Transverse colon (tissue), 4 donors: ENCODE measurements at places on chromosomes 3 and 15. TPM values are rescaled to one million over a fixed set of nuclear protein-coding genes. Genes with fewer than 3 reads are reported as not detected.

The THRB gene
- 25.1 TPM for total RNA-seq

DNA sequence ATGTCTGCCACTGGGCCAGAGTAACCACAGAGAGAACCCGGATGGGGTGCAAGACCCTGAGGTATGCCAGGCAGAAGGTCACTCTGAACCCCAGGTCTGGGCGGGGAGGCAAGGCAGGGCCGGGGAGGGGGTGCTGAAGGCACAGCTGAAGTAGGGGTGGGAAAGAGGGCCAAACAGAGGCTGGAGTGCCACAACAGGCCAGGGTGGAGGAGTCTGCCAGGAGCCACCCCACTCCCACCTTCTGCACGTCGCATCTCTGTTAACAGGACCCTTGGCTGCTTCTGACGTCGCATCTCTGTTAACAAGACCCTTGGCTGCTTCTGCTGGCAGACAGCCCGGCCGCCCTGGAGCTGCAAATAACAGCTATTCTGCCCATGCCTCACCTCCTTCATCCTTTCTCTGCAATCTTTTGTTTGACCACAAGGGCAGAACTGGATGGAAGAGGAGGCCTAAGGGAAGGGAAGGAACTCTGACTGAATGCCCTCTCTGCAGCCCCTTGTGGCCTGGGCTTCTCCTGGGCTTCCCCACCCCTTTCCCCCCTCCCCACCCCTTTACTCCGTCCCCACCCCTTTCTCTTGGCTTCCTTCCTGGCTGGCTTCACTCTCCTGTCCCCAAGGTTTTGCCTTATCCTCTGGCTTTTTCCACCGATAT is 20.6 kb upstream of the FBLN2 start:
- DNase-seq = no peak
- no peak overlapping the region for H3K4me3 ChIP-seq
- no peaks in the 10 kb centered on the region for H3K36me3 ChIP-seq
- no peaks in the 10 kb centered on the region for H3K27me3 ChIP-seq
- no peak overlapping the region for H3K27ac ChIP-seq

The PLA2G4D gene
- total RNA-seq = not detected

The OR5K2 gene
- not detected for total RNA-seq
